ENCODE measurements at places on chromosomes 7 and 10.

- no peak for DNase-seq
Observed at GRCh38 chr10:28652106-28652505, 25.2 kb upstream of the BAMBI start.

DNA sequence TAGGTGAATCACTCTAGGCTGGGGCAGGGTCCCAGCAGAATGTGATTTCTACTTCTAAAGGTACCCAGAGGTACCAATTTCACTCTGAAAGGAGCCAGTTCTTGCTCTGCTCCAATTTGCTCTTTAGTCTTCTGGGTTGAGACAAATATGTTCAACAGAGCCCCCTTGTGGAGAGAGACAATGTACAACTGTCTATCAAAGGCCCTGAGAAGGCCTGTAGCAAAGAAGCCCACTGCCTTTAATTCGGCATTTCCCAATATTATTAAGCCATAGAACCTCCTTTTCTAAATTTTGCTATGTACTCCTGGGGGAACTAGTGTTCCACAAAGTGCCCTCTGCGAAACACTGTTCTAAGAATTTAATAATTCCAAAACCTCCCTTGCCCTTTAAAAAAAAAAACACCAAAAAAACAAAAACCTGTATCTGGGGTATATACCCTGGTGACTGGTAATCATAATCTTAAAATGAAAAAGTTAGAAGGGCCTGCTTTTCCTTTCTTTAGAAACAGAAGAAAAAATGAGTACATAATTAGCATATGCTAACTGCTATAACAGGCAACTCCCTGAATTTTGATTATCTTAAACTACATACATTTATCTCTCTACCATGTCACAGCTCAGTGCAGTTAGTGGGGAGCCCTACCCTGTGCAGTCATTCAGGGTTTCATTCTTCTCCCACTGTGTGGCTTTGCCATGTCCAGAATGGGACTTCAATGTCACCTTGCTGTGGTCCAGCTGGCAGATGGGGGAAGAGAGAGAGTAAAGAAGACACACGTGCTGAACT lies 160.9 kb upstream of the BMPER start:
- peak; percentile 72 for DNase-seq

GRCh38 chr10:101444058-101444898 lies 90.3 kb downstream of the BTRC start:
- peak; percentile 24 for DNase-seq

- no peak for DNase-seq
Observed at GRCh38 chr7:31919678-31920369, 150.4 kb downstream of the PDE1C start.

- no peak for DNase-seq
Observed at GRCh38 chr7:5793361-5794072, 12.1 kb upstream of the RNF216 start.

DNA sequence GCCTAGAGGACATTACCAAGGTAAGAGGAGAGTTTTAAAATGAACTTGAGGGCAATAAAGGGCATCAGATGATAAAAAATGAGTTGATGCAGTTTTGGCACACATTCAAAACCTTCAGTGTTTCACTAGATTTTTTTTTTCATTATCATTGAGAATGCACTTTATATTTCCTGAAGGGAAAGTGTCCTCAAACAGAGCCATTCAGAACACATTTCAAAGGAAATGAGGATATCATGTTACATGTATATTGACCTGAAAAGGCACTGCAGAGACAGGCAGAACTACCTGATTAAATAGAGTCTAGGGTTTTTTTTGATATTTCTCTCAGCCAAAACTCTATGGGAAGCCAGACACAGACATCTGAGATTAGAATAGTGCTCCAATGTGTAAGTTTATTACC lies 454.0 kb downstream of the NEBL start:
- peak; percentile 18 for DNase-seq

GRCh38 chr7:55013851-55014250 lies 5.0 kb upstream of the EGFR start:
- no peak for DNase-seq

GRCh38 chr7:116449950-116450349 lies 49.6 kb upstream of the CAV2 start:
- DNase-seq = no peak

- no peak for DNase-seq
Observed at GRCh38 chr10:50561266-50561665, 62.5 kb downstream of the SGMS1 start.

GRCh38 chr7:150997075-150997511 lies 6.3 kb downstream of the NOS3 start:
- DNase-seq = no peak

GRCh38 chr7:84447636-84448293 lies 253.2 kb upstream of the SEMA3A start:
- DNase-seq = no peak

GRCh38 chr10:91007655-91008054 lies 86.8 kb upstream of the ANKRD1 start:
- no peak for DNase-seq

DNA sequence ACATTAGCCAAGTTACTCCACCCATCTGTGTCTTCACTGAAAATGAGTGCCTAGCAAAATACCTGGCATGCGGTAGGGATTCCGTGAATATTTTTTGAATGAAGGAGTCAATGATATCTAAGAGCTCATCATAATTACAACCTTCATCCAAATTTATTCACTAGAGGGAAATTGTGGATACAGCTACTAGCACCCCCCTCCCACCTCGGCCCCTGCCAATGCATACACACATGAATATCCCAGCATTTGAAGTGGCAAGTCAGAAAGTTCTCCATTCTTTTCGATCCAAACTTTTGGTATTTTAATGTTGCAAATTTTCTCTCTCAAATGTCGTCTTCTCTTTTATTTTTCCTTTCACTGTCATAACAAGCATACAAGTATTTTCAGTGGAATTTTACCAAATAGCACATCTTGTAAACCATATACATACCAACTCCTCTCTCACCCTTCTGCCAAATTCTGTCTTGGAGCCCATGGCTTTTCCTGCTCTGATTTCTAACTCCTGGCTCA lies 164.3 kb downstream of the GRID1 start:
- no peak for DNase-seq
